ENCODE measurements at places on chromosomes 1 and 21.

DNA sequence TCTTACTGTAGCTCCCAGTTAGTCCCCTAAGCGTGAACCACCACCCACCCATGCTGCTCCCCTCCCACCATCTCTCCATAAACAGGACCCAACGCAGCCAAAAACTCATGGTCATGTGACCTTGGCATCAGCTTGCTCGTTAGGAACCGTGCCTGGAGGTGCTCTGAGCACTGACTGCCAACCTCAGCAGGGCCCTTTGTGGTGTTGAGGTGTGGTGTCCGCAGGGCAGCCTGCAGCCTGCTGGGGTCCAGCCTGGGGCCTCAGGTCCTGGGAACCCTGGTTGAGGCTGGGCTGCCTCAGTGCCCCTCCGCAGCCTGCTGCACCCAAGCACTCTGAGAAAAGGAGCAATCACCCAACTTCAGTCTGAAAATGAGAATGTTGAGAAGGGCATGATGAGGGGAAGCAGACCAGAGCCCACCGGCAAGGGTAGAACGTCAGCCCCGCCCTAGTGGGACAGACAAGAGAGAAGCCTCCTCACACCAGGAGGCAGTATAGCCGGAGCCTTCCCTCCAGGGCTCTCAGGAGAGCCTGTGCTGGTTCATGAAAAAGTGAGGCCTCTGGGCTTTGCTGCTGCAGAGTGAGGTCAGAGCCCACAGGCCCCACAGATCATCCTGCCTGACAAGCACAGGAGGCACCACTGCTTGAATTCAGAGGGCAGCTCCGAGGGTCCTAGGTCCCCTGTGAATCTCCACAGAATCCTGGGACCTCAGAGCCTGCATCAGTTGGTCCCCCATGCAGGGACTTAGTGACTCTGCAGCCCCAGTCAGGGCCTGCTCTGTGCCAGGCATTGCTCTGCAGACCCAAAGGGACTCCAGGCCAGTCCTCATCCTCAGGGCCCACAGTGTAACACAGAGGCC is 4.9 kb upstream of the COL6A2 start:
- no peak for DNase-seq

- no peak for DNase-seq
These were observed 15.9 kb upstream of the RAB4A start for GRCh38 chr1:229254910-229255541.

GRCh38 chr1:230690101-230690500 is 23.8 kb downstream of the AGT start:
- DNase-seq, result no peak

DNA sequence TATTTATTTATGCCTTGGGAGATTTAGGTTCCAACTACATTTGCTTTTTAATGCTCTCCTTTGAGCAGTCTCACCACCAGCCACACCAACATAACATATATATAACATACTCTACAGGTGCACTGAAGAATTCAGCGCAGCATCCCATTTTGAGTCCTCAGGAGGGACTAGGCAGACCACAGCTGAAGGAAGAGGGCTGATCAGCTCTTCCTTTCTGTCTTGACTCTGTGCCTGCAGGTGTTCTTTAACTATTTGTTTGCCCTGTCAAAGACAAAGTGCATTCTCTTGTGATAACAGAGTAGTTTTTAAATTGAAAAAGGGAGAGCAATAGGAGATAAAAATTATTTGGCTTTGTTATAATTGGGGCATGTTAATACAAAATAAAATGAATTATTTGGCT is 17.0 kb downstream of the HIPK1 start:
- DNase-seq, result no peak

DNA sequence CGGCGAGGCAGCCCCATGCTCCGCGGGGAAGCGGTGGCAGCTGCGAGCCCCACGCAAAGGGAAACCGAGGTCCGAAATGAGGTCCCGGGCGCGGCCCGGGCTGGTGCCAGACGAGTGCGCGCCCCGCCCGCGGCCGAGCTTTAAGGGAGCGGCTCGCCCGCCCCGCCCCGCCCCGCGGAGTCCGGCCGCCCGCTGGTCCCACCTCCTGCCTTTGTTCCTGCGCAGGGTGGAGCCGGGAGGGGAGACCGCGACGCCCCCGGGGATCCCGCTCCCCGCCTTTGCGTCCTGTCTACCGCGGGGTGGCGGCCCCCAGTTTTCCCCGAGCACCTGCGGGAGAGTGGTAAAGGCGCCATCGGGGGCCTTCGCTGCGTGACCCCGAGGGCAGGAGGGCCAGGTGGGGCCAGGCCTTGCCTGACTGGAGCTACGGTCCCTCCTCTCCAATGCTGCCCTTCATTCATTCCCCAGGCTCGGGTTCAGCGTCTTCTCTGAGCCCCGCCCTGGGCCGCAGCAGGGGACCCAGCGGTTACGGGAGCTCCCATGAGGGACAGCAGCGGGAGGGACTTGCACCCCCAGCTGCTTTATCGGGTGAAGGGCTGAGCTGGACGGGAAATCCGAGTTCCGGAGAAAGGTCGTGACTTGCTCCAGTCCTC is at the start of gene HES2:
Gene HES2 (minus strand): TSS at position 116 of the 650 bp plus-strand sequence. CDS start 99 bp downstream, at position 17.
- DNase-seq, result no peak

- DNase-seq, result peak; percentile 67
These were observed 3.2 kb downstream of the SLC25A33 start for GRCh38 chr1:9542430-9542829.

GRCh38 chr1:157040802-157041201 is 4.7 kb downstream of the ARHGEF11 start:
- DNase-seq, result no peak

- DNase-seq, result no peak
These were observed 11.4 kb upstream of the ZSCAN20 start for GRCh38 chr1:33460947-33461629.

GRCh38 chr1:44044071-44044801 is 13.0 kb upstream of the SLC6A9 start:
- DNase-seq, result no peak

- no peak for DNase-seq
These were observed 17.5 kb downstream of the LRRC41 start for GRCh38 chr1:46285730-46286477.

- DNase-seq, result no peak
These were observed 110.1 kb downstream of the MRPS6 start for GRCh38 chr21:34183331-34183928.

GRCh38 chr1:25568834-25569596 is 25.6 kb downstream of the LDLRAP1 start:
- DNase-seq, result no peak

DNA sequence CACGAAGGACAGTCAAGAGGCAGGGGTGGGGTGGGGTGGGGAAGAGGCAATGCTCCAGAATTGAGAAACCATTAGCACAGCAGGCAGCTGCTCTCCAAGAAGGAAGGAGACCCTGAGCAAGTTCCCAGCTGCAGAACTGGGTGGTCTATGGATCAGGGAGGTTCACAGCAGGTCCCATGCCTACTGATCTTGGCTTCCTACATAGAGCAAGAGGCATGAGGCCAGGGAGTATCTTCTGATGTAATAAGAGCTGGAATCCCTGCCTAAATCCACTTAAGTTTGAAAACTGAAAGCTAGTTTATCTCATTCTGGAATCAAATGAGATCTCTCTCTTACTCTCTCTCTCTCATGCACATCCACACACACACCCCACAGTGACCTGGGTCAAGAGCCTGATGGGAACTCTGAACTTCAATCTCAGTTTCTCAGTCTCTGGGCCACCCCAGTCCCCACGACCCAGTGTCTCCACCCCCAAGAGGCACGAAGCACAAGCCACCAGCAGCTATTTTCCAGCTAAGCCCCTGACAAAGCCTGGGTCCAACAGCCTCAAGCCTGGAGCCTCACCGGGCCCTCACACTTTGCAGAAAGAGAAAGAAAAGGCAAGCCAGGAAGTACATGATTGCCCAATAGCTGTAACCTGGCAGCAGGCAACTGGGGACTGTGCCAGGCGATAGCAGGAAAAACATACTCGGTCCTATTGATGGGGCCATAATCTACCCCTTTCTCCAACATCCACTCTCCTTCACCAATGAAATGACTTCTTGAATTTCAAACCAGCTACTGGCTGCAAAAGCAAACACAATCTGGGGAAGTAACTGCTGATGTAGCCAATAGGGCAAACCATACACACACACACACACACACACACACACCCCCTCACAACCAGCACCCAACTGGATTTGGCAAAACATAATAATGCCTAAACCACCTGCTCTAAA is 2.2 kb downstream of the NUAK2 start:
- DNase-seq, result peak; percentile 71

DNA sequence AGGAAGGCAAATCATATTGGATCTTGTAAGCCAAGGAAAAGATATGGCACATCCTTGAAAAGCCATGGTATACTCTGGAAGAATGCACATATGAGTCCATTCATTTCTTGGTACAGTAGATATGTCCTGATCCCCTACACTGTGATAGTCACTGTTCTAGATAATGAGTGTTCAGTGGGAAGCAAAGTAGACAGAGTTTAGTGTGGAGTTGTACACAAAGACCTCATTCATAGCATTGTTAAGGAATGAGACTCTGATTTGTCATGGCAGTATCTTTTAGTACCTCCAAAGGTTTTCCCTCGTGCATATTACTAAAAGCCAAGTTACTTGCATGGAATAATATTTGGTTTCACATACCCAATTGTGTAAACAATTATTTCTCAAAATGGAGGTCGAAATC is 204.7 kb downstream of the NFIA start:
- no peak for DNase-seq

- no peak for DNase-seq
These were observed 108.1 kb downstream of the TM2D1 start for GRCh38 chr1:61616830-61617229.

GRCh38 chr1:24275510-24275909 is 43.6 kb upstream of the GRHL3 start:
- DNase-seq, result no peak

- no peak for DNase-seq
These were observed 45.6 kb upstream of the RGS2 start for GRCh38 chr1:192763243-192763642.

GRCh38 chr1:187338762-187339412 is 510.1 kb downstream of the PLA2G4A start:
- no peak for DNase-seq

- DNase-seq, result no peak
These were observed 106.2 kb downstream of the DHRS3 start for GRCh38 chr1:12511516-12512468.

GRCh38 chr1:93845538-93846205 is 33.3 kb downstream of the DNTTIP2 start:
- peak; percentile 58 for DNase-seq

DNA sequence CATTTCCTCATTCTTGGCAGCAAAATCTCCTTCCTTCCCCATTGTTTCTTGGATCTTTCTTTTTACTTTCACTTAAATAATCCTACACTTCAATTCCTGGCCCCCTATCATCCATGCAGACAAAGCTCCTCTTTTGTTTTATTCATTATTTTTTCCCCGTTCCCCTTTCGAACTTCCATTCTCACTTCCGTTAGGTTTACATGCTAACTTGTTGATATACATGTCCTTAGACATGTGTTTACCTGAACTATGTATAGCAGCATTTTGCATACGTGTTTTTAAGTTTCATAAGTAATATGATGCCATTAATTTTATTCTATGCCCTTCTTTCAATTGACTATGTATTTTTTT is 67.0 kb upstream of the LYST start:
- no peak for DNase-seq

DNA sequence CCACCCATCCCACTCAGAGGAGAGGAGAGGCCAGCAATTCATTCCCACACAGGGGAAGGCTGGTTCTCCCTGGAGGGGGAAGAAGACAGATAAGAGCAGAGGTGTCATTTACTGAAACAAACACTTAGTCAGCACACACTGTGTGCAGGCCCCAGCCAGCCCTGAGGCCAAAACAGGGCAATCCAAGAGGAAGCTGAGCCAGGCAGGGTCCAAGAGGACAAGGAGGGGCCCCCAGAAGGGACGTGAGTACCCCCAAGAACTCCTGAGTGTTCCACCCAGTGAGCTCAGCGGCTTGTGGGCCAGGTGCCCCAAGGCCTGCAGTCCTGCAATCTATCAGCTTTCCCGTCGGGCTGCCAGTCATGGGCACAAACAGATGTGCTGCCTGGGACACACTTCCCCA is 15.8 kb downstream of the ADGRB2 start:
- DNase-seq, result no peak

Measured in right lung (tissue), 10 donors.